ENCODE measurements at places on chromosomes 6 and 20.

- peak; percentile 40 for DNase-seq
Measured at GRCh38 chr6:68087399-68088133, 547.5 kb upstream of the ADGRB3 start.

GRCh38 chr6:3518356-3519190 is 61.7 kb upstream of the SLC22A23 start:
- no peak for DNase-seq

DNA sequence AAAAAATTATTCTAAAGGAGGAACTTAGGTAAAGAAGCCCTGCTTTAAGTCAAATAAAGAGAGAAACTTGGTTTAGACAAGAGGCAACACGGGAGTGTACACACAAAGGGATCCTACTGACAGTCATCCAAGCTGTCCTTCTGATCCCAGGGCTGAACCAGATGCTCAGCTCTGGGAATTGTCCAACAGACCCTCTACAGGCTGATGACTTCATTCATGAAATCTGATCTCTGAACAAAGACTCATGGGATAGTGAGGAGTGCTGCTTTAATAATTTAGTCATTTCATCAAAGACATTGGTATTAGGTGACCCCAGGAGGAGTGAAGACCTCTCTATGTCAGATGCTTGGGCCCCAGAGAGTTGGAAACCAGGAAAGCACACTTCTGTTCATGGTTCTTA is 65.6 kb upstream of the ARMH2 start:
- DNase-seq = no peak

DNA sequence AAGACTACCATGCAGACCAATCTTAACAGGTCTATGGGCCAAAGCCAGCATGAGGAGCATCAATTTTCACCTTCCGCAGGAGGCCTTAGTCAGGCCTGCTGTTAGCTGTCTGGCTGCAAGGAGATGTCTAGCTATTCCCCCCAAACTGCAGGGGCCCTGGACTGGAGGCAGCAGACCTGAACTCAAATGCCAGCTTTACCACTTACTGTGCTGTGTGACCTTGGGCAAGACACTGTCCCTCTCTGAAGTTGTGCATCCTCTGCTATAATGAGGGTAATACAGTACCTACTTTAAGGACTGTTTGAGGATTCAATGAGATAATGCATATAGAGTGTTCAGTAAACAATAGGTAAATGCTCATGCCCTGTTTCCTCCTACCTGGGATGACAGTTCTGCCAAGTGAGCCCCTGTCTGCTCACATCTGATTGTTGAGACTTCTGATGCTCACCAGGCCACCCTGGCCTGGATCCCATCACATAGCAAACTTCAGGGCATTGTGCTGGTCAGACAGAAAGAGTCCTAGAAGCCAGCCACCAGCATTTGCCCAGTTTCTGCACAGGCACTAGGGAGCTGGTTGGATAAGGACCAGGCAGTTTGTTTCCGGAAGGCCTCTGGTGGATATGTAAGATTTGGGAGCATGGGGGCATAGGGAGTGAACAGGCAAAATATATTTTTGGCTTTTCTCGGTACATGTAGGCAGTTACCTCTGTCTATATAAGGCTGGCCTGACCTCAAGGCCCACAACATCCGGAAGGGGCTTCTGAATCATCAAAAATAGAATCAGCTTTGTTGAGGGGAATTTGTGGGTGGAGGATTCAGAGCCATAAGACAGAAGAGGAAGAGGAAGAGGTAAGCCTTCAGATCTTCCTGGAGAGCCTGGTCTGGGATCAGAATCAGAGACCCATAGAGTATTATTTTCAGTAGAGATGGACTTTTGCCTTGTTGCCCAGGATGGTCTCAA is 2.3 kb upstream of the OCSTAMP start:
- peak; percentile 93 for DNase-seq

- peak; percentile 82 for DNase-seq
Measured at GRCh38 chr20:51306521-51307358, 235.8 kb downstream of the NFATC2 start.

- no peak for DNase-seq
Measured at GRCh38 chr6:36268478-36269275, 1.2 kb upstream of the PNPLA1 start.

DNA sequence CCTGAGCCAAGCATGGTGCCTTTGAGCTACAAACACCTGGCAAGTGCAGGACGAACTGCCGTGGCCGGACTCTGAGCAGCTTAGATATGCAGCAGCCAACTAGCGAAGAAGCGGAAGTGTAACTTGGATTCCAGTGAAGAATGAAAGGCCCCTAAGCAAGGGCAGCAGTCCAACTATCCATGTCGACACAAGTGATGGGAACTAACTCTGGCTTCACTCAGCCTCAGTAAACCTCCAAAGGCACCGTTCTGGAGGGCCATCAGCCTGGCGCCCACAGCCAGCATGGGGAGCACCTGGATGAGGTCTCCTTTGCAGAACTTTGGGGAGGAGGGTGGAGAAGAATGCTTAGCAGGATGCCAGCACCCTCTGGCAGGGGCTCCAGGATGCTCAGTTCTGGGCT is 78.4 kb upstream of the MLN start:
- no peak for DNase-seq

DNA sequence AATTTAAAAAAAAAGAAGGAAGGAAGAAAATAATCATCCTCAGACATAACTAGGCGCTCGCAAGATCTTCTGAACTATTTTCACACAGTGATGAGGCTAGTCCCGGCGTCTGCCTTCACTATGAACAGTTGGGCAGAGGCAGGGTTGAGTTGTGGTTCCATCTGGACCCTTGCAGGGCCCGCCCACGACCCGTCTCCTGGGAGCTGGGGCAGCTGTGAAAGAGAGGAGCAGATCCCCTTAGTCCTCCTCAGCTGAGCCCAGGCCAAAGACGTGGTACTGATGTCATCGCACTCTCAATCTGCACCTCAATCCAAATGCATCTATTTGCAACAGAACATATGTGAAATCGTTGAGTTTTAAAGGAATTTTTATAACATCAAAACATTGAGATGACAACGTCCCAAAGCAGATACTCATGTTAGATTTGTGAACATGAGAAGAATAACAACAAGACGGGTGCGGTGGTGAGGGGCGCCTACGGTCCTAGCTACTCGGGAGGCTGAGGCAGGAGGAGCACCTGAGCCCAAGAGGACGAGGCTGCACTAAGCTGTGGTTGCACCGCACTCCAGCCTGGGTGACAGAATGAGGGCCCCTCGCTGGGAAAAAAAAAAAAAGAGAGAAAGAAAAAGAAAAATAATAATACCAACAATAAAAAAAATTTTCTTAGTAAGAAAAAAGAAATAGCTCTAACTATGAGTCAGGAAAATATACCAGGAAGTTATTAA is 15.3 kb downstream of the TCFL5 start:
- no peak for DNase-seq

Data from KBM-7 (cell line).